AG08396 (cell line): ENCODE measurements at places on chromosomes 16 and 17.
A peak's percentile ranks its signal among the peaks of the same experiment; 100 is the strongest.

- DNase-seq, result no peak
Observed at GRCh38 chr17:67679721-67680120, 38.0 kb upstream of the NOL11 start.

- peak; percentile 16 for DNase-seq
Observed at GRCh38 chr17:13885953-13886889, 183.1 kb upstream of the COX10 start.

DNA sequence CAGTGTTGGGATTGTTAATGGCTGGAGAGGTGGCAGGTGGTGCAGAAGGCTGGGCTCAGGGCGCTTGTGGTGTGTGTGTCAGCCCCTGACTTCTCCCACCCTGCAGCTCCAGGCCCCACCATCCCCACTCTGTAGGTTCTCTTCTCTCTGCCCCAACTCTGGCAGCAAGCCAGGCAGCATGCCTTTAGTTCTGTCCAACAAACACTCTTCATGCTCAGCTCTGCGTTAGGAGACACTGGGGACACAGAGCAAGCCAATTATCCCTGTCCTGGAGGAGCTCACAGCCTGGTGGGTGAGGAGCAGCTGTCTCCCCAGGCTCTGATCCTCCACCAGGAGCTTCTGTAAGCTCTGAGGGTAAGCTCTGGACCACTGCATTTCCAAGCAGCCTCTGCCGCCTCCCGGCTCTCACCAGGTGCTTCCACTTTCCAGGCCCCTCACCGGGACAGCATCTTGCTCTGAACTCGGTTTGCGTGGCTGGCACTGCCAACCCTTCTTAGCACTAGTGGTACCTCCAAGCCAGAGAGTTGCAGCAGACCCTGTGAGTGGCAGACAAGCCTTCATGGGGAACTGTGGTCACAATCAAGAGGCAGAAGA lies 34.3 kb upstream of the WSCD1 start:
- no peak for DNase-seq

- DNase-seq, result no peak
Observed at GRCh38 chr16:56691885-56692284, 9.6 kb downstream of the MT1X start.

GRCh38 chr16:2895813-2896212 lies 12.8 kb downstream of the FLYWCH2 start:
- DNase-seq, result no peak

DNA sequence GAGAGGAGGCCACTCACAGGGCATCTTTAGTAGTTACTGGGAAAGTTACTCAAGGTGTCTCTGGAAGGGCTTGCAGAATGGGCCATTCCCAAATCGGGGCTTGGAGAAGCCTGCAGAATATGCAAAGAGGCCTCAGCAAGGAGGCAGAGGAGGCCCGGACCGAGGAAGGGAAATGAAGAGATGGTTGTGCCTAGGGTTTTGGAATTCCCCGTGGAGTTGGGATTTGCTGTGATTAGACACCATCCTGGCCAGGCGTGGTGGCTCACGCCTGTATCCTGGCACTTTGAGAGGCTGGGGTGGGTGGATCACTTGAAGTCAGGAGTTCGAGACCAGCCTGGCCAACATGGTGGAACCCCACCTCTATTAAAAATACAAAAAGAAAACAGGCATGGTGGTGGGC lies 193.0 kb downstream of the IRF8 start:
- no peak for DNase-seq

DNA sequence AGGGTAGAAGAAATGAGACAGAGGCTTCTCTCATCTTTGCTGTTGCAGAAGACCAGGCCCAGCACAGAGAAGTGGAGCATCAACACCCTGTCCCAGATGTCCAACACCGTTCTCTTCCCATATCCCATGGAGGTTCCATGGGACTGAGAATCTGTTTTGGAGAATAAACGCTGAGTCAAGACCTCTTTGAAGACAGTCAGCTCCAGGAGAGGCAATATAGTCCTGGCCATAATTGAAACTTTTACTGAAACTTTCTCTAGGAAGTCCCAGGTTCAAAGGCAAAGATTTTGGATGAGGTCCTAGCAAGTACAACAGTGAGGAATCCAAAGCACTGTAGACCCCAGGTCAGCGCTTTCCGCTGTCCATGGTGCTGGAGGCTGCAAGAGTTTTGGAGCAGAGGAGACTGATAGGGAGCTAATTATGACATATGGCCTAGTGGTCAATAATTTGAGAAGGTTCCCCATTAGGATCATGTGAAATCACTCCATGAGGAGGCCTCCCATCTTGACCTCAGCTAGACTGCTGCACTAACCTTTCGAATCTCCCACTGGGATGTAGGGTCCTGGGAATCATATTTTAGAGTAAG lies 36.0 kb downstream of the OSBPL7 start:
- DNase-seq, result no peak

- no peak for DNase-seq
Observed at GRCh38 chr17:8580952-8581658, 49.4 kb downstream of the MYH10 start.

- DNase-seq, result peak; percentile 5
Observed at GRCh38 chr17:63151941-63152523, 186.0 kb downstream of the TANC2 start.

GRCh38 chr17:42519546-42520491 lies 16.2 kb upstream of the NAGLU start:
- DNase-seq, result peak; percentile 85

DNA sequence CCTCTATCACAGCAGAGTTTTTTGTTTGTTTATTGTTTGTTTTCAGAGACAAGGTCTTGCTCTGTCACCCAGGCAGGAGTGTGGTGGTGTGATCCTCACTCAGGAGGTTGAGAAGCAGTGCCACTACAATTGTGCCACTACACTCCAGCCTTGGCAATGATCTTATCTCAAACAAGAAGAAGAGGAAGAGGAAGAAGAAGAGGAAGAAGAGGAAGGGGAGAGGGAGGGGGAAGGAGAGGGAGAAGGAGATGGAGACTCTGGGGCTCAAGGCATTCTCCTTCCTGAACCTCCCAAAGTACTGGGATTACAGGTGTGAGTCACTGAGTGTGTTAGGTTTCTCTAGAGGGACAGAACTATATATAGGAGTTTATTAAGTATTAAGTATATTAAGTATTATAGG lies 17.1 kb upstream of the C17orf58 start:
- DNase-seq, result no peak

DNA sequence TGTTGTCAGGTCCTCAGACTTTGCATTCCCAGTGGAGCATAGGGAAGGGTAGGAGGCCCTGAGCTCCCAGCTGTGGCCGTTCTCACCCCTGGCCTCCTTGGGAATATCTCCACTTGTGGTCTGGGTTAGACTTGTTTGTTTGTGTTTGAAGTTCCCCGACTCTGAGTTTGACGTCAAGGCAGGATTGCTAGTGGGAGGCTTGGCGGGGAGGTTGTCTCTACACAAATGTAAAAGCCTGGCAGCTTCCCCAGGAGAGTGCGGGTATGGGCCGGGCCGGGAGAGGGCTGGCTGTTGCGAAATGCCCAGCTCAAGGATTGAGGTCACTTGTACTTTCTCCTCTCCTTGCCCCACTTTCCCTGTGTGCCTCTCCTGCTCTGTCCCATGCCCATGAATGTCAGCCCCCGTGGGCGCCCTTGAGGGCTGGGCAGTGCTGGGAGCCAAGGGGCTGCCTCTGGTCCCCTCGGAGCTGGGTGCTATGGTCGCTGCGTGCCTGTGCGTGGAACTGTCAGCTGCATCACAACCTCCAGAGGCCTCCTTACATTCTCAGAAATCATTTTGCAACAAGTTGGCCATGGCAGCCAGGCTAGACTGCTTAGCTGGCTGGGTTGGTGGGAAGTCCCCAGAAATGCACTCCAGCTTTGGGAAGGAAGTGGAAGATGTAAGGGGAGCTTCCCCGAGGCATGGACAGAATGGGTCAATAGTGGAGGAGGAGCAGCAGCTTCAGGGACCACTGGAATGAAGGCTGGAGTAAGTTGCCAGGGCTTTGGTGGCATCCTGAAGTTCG lies 84.3 kb downstream of the KSR1 start:
- DNase-seq, result peak; percentile 93

DNA sequence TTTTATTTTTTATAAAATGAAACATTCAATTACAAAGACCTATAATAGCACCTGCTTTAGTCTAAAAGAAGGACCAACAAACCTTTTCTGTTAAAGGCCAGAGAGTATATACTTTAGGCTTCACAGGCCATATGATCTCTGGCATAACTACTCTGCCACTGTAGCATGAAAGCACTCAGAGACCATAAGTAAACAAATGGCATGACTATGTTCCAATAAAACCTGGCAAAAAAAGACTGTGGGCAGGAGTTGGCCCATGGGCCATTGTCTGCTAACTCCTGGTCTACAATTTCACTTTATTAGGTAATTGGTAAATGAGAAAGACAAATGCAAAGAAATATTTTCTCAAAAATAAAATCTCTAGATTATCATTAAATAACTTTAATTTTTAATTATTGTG lies 14.9 kb downstream of the CEP112 start:
- DNase-seq, result no peak
